ENCODE measurements at places on chromosomes 1 and 21.
A peak's percentile ranks its signal among the peaks of the same experiment; 100 is the strongest.

DNA sequence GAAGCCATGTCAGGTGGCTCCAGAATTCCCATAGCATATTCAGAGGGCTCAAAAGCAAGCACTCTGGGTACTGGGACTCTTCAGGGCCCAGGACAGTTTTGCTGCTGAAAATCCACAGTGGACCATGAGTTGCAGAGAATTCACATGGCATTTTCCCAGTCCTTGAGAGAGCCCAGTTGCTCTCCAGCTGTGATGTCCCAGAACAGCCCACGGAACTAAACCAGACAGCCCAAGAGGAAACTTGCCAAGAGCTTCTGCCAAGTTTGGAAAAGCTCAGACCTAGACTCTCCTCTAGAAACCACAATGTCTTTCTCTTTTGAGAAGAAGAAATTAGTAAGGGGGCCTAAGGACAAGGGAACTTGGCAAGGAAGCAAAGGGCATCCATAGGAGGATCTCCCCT lies 69.4 kb downstream of the RGS2 start:
- DNase-seq = no peak

DNA sequence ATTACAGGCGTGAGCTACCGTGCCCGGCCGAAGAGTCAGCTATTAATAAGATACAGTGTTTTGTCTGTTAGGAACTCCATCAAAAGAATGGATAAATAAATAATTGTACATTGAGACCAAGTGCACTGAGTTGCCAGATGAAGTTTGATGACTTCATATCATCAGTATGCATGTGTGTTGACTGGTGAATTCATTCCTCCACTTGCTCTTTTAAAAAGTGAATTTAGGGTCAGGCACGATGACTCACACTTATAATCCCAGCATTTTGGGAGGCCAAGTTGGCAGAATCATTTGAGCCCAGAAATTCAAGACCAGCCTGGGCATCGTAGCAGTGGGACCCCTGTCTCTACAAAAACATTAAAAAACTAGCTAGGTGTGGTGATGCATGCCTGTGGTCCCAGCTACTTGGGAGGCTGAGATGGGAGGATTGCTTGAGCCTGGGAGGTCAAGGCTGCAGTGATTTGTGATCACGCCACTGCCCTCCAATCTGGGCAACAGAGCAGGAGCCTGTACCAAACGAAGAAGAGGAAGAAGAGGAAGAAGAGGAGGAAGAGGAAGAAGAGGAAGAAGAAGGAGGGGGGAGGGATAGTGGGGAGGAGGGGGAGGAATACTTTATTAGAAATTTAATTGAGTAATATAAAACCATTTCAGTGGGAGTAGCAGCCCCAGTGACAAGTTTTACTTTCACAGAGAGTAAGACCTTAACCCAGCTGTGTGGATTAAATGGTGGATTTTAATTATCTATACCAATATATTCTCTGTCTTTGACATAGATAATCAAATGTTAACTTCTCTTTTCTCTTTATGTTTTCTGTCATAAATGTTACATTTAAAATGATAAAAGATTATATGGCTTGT lies 74.9 kb downstream of the CCDC18 start:
- peak; percentile 29 for DNase-seq

DNA sequence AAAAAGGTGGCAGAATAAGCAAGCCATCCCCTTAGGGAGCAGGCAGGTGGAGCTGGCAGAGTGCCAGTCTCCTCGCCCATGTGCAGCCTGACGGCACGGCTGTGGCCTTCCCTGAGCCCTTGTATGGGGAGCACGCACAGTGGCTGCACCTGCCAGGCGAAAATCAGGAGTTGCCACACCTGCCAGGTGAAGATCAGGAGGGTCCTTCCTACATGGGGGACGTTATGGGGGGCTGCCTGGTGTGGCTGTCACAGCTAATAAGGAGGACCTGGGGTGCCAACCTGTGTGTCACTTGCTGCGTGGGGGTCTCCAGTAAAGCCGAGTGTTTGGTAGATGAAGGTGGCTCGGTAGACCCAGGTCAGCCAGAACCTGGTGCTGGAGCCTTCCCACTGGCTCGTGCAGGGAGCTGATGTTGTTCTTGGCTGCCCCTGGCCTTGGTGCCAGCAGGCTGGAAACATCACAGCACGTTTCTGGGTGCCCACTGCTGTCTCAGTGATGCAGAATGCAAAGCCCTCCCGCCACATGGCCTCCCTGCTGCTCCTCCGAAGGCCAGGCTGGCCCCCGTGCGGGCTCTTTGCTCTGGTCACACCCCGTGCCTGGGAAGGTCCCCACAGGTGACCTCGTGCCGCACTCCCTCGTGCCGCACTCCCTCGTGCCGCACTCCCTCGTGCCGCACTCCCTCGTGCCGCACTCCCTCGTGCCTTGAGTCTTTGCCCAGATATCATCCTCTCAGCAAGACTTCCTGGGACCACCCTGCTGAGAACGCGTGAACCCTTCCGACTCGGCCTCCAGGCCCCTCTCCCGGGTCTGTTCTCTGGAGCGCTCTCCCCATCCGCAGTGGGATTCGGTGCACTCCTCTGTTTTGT lies 55.4 kb downstream of the SLC37A1 start:
- DNase-seq = no peak

GRCh38 chr1:241593186-241593585 lies 47.0 kb downstream of the CHML start:
- no peak for DNase-seq

DNA sequence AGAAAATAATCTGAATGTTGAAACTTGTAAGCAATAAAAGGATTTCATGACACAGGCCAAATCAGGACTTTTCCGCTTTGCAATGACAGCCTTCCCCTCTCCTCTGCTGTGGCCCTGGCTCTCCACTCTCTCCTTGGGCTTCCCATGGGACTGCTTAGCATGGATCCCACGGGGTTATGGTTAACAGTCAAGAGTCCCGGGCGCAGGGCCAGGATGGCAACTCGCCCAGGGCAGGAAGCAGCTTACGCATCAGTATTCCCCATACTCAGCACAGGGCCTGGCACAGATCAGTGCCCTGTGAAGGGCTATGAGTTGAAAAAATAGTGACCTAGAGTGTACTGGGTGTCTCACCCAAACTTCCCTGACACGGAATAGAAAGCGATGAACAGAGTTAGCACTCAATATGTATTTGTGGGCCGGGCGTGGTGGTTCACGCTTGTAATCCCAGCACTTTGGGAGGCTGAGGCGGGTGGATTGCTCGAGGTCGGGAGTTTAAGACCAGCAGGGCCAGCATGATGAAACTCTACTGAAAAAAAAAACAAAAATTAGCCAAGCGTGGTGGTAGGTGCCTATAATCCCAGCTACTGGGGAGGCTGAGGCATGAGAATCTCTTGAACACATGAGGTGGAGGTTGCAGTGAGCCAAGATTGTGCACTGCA lies 29.1 kb upstream of the GRHL3 start:
- DNase-seq = peak; percentile 90

DNA sequence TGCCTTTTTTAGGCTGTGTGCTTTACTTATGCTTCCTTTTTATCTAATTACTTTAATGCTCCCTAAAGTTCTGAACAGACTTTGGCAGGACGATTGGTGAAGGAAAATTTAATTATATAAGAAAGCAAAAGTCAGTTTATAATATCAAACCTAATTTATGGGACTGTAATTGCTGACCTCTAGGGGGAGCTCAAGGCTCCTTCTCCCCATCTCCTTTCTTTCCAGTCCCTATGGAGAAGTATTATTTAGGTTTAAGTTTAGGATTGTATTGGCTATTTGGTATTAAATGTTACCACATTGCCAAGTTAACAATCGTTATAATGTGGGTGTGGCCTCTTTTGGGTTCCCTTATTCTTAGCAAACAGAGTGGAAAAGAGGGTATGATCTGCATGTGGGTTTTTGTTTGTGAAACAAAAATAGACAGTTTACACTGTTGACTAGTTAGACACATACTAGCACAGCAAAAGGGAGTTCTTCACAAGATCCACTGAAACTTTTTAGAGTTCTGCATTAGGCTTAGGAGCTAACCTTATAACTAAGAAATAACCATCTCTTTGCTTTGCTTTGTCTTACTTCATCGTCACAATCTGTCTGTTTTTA lies 48.2 kb upstream of the TNFSF4 start:
- DNase-seq = no peak

GRCh38 chr1:51444534-51445192 lies 74.4 kb downstream of the EPS15 start:
- no peak for DNase-seq

GRCh38 chr1:228098323-228098931 lies 4.7 kb downstream of the C1orf35 start:
- DNase-seq = no peak

DNA sequence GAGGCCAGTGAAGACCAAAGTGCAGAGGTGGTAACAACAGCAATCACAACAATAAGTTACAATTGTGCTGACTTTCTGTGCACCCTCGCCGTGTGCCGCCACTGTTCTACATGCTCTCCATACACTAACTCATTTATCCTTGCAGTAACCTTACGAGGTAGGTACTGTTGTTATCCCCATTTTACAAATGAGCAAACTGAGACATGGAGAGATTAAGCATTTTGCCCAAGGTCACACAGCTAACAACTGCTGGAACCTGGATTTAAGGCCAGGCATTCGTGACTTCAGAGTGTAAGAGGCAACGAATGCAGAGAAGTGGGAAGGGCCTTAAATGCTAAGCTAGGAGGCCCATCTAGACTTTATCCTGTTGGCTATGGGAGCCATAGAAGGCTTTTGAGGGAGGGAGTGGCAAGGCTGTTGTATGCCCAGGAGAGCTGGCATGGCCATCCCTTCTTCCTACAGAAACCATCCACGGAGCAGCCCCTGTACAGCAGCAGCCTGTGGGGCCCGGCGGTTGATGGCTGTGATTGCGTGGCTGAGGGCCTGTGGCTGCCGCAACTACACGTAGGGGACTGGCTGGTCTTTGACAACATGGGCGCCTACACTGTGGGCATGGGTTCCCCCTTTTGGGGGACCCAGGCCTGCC lies 36.6 kb downstream of the AZIN2 start:
- DNase-seq = no peak

DNA sequence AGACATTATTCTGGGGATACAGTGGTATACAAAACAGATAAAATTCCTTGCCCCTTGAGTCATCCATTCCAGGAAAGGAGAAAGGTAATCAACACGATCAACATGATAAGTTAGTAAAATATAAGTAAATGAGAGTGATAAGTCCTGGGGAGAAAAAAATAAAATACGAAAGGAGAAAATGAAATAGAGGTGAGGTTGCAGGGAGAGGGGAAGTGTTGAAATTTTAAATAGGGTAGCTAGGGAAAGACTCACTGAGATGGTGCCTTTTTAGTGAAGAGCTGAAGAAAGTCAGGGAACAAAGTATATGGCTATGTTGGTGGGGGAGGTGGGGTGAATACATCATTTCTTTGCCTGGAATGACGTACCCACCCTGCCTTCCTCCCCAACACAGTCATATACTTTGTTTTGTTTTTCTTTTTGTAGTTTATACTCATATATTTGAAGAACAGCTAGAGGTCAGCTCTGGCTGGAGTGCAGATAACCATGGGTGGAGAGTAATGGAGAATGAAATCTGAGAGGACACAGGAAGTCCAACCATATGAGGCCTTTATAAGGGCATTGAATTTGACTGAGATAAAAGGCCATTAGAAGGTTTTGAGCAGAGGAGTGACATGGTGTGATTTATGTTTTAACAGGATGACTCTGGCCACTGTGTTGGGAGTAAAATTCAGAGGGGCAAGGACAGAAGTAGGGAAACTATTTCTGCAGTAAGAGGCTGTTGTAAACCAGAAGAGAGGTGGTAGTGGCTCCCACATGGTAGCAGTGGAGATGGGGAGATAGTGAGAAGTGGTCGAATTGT lies 54.8 kb downstream of the OSBPL9 start:
- no peak for DNase-seq

- no peak for DNase-seq
Measured at GRCh38 chr1:48206371-48206770, 16.1 kb upstream of the SLC5A9 start.

- DNase-seq = no peak
Measured at GRCh38 chr1:15712168-15712567, 23.9 kb upstream of the SLC25A34 start.

DNA sequence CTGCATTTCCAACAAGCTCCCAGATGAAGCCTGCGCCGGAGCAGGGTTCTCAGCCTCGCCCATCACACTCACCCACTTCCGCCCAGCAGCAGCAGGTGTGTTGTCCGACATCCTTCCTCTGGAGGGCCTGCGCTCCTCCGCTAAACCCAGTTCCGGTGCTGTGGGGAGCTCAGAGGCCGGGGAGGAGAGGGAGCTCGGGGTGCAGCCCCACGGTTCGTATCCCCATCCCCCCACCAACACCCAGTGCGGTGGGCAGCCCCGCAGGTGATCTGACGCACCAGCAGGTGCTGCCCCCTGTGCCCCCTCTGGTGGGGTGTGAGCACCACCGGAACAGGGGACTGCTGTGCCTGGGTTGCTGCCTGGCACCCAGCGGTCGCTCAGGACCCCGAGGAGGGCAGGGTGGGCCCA lies 3.4 kb upstream of the PEX10 start:
- DNase-seq = no peak
